ENCODE measurements at places on chromosomes 5 and 9.

DNA sequence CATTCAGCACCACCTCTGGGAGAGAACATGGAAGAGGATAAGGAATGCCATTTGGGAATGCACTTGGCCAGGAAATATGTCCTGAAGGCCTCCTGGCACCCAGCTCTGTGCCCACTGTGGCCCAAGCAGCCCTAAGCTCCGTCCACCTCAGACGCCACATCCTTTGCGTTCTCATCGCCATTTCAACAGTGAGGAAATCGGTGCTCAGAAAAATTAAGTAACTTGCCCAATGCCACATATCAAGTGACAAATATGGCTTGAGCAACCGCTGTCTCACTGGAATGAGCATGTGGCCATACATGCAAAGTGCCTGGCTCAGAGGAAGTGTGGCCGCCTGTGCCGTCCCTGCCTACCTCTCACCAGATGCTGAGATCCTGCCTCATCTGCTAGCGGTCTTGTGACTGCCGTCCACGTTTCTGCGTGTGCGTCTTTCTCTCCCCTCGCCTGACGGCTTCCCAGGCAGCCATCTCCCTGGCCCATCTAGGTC, 984 bp upstream of the DOK3 start:
- no peak for DNase-seq

GRCh38 chr5:176853151-176853778, 42.9 kb downstream of the UNC5A start:
- DNase-seq: no peak

DNA sequence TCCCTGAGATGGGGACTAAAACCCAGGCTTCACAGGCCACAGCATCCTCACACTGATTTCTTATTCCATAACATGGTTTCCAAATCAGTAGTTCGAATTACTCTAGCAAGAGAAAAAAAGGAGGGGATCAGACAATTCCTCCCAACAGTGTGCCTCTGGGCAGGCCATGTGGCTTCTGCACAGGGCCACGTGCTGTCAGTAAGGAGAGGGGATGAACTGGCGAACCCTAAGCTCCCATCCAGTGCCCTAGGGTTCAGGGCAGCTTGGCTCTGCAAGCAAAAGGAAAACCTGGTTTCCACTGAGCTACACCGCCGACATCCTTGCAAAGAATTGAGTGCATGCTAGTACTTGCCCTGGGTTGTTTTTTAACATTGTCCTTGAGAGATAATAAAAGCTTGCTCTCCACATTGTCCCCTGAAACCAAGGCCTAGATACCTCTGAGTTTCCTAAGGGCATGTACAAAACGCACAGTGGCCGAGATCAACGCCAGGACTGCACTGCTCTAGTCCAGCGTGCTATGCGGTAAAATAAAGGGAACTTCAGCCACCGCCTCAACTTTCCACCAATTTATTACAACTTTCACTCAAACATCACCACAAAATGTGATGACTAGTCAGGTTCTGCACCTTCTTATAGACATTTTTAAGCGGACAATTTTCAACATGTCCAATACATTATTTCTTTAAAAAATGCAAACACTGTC, 4.5 kb downstream of the CAMSAP1 start:
- DNase-seq: no peak

GRCh38 chr5:135916638-135917263, 21.1 kb upstream of the IL9 start:
- DNase-seq: peak; percentile 8

GRCh38 chr5:143705381-143705780, 106.6 kb upstream of the HMHB1 start:
- DNase-seq: no peak

- no peak for DNase-seq
Measured at GRCh38 chr5:146345240-146345577, 6.6 kb downstream of the POU4F3 start.

DNA sequence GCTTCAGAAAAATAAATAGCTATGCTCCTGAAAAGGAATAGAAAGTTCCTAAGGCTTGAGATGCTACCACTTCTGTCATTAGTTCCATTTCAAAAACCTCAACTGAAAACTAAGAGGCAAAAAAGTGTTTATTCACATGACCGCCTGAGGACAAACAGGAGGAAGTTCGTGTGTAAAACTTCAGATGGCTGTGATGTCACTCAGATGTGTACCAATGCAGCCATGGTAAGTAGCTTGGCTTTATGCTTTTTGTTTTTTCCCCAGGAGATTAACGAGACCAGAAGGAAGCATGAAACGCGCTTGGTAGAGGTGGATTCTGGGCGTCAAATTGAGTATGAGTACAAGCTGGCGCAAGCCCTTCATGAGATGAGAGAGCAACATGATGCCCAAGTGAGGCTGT, 33.0 kb downstream of the LMNB1 start:
- DNase-seq: no peak

GRCh38 chr9:7336356-7337065, 463.1 kb downstream of the DMAC1 start:
- no peak for DNase-seq

DNA sequence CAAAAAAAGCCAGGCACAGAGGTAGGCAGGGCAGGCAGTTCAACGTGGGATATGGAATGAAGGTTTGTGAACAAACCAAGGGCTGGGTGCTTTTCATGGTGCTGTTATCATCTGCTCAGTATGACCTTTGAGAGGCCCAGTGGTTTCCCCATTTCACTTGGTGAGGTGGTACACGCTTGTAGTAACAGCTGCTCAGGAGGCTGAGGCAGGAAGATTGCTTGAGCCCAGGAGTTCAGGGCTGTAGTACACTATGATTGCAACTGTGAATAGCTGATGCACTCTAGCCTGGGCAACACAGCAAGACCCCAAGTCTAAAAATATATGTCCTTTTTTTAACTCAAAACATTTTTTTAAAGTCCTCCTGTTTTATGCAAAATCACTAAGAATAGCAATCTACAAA, 174.8 kb downstream of the ENC1 start:
- DNase-seq: no peak
